Stimulated activated CD4-positive, alpha-beta T cell treated with anti-CD3 and anti-CD28 coated beads, Interleukin-4, amount 100 ng/mL, for 24 hours (primary cell): ENCODE measurements at places on chromosomes 7 and 10.

- DNase-seq: no peak
These were observed 572.4 kb downstream of the GLRX3 start for GRCh38 chr10:130708465-130709070.

DNA sequence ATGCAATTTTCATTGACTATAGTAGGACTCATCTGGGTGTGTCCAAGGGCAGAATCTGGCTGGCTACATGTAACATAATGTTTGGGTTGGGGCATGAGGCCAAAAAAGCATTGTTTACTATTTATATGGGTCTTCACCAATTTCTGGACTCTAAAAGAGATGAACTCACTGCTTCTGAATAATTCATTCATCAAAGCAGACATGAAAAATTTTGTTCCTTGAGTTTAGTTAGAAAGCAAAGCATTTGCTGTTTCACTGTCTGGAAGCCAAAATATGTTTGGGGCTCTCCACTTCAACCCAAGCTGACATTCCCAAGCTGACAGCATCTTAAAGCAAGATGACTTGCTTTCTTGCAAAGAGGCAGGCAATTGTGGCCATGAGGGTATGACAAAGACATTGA is 670.6 kb downstream of the SUGCT start:
- no peak for DNase-seq

- DNase-seq: no peak
These were observed 130.3 kb upstream of the MINDY3 start for GRCh38 chr10:15990535-15991129.

DNA sequence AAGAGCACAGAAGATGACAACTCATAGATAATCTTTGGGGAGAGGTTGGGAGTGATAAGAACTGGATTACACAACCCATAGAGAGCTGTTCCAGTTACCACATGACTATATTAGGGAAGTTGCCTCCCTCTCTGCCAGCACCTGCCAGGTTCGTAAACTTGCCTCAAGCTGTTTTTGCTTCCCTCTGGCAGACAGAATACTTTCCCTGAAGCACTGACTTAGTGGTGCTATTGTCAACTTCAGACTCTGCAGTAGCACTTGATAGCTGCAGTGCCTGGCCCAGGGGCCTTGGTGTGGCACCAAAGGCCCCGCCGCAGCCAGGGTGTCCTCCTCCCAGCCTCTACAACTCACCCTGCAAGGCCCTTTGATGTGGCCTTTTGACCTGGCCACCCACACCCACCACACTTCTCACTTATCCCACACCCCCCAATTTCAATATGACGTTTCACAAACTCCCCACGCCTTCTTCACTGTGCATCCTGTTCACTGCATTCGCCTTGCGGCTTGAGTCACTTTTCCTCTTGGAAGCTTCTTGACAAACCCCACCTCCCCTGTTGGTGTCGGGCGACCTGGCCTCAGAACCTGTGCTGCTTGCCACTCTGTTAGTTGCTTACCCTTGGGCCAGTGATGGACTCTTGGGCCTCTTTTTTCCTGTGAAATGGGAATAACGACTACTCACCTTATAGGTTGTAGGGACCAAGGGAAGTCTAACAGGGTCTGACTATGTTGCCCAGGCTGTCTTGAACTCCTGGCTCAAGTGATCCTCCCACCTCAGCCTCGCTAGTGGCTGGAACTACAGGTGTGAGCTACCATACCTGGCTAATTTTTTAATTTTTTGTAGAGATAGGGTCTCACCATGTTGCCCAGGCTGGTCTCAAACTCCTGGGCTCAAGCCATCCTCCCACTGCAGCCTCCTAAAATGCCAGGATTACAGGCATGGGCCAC is 50.2 kb upstream of the PODXL start:
- peak; percentile 4 for DNase-seq

DNA sequence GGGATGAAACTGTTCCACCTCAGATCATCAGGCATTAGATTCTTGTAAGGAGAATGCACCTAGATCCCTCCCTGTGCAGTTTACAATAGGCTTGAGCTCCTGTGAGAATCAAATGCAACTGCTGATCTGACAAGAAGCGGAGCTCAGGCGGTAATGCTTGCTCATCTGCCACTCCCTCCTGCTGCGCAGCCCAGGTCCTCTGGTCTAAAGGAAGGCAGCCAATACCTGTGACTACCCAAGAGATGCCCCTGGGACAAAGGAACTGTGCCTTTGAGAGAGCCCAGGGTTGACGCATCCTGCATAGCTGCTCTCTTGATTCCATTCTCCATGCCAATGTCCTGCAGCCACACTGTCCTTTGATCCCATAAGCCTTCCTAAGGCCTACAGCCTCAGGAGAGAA is 73.1 kb downstream of the ADCYAP1R1 start:
- no peak for DNase-seq

GRCh38 chr10:44389150-44389549 is 4.3 kb upstream of the CXCL12 start:
- DNase-seq: no peak

GRCh38 chr10:120644556-120645410 is 187.8 kb downstream of the PLPP4 start:
- DNase-seq: no peak

DNA sequence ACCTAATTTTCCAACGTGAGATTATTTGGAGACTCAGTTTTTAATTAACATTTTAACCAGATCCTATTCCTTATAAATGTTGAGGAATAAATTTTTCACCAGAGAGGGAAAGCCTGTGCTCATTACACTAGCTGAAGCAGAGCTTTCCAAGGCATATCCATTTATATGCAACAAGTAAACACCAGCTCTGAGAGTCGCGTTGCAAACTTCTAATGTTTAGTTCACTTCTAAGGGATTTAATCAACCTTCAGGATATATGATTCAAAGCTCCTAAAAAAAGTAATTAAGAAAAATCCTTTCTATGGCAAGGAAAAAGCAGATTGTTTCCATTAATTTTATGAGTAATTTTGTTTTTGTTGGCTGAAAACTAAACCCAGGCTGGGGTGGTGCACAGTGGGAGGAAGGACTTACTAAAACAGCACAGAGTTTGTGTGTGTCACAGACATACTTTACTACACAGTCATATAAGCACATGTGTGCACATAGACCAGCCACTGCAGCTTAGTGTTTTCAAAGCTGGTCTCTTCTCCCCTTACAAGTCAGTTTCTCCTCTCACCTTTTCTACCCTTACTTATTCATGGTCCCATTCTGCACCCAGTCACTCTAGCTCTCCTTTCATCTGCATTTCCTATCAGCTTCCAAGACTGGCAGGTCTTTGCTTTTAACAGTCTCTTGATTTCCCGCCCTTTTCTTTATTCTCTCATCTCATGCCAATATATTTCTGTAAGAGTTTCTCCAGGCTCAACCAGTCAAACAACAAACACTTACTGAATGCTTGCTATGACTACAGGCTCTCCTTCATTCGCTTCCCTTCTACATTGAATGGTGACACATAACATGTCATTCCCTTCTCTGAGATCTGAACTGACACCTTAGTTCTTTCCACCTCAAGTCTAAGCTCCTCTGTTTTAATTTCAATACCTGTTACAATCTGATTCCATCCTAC is 81.1 kb upstream of the FZD1 start:
- no peak for DNase-seq

- peak; percentile 23 for DNase-seq
These were observed 166.4 kb downstream of the C7orf25 start for GRCh38 chr7:42745357-42746059.

- no peak for DNase-seq
These were observed 365.7 kb downstream of the GPR37 start for GRCh38 chr7:124399941-124400340.

- no peak for DNase-seq
These were observed 1.0 kb upstream of the PLAC9 start for GRCh38 chr10:80131499-80131901.

DNA sequence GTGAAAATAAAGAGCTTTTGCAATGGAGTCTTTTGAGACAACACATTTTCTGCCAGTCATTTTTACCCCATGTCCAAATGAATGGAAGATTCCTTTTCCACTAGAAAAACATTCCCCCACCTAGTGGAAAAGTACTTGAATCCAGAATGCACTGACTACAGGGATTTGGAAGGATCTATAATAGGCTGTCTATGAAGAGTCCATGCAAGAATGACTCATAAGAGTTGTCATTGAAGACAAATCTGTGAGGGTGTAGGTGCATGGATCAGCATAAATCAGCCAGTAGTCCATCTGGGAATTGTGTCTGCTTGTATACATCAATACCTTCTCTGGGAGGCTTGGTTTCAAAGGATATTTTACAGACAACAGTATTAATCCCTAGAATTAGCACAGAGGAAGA is 32.5 kb upstream of the TRUB1 start:
- no peak for DNase-seq

DNA sequence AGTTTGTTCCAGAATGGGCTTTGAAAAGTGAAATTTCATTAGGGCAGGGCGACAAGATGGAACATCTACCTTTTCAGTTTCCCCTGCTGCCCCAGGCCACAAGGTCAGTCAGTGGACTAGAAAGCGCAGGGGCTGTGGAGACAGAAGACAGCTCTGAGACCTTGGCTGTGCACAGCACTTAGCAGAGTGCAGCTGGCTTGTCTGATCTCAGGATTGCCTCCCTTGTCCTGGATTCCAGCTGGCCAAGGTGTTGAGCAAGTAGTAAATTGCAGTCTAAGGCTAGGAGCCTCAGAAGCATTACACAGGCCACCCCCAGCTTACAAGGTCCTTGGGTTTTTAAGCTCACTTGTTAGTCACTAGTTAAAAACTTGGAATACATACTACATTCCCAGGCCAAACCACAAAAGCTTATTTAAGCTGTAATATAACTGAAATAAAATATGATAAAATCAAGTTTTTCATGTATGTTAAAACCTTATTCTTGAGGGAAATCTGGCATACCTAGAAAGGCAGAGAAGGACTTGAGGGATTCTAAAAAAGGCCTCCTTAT is 67.3 kb upstream of the NPY start:
- DNase-seq: no peak

DNA sequence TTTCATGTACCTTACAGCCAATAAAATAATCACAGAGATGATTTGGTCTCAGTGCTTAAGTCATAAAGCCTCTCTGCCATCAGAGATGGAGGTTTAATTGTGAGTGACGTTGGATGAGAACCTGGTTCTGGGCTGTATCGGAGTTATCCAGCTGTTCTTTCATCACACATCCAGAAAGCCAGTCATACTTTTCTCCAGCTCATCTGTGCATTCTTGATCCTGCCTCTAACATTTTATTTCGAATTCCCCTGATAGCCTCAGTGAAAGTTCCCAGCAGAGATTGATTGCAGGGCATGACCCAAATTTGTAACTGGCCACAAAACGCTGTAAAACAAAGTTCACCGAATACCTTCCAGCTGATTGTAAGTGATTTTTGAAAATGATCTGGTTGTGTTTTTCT is 212.6 kb upstream of the HABP2 start:
- DNase-seq: no peak

DNA sequence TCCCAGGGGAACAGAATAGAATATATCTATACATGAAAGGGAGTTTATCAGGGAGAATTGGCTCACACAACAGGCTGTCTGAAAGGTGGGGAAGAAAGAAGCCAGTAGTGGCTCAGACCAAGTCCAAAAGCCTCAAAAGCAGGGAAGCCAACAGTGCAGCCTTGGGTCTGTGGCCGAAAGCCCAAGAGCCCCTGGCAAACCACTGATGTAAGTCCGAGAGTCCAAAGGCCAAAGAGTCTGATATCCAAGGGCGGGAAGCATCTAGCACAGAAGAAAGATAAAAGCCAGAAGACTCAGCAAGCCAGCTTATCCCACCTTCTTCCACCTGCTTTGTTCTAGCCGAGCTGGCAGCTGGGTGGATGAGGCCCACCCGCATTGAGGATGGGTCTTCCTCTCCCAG is 172.5 kb downstream of the CCDC71L start:
- no peak for DNase-seq

- DNase-seq: no peak
These were observed 136.2 kb upstream of the NRBF2 start for GRCh38 chr10:62996925-62997324.

GRCh38 chr7:492714-493065 is 27.0 kb downstream of the PDGFA start:
- DNase-seq: no peak

- no peak for DNase-seq
These were observed 79.7 kb downstream of the AUTS2 start for GRCh38 chr7:69677881-69678493.

DNA sequence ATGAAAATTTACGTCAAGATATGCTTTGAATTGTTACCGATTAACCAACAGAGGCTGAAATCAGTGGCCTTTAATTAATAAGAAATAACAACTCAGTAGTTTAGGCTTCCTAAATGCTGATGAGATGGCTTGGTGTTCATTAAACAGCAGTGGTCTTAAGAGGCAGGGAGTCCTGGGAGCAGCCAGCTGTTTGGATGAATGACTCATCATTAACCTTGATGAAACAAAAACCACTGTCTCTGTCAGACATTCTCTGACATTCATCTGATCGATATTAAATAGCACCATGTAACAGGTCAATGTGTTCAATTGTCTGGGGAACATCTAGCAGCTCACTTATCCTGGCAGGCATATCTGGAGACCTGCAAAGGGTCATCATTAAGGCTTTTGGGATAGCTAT is 234.2 kb upstream of the LRRN3 start:
- no peak for DNase-seq

- no peak for DNase-seq
These were observed 2.0 kb downstream of the ZSCAN25 start for GRCh38 chr7:99618726-99619125.

DNA sequence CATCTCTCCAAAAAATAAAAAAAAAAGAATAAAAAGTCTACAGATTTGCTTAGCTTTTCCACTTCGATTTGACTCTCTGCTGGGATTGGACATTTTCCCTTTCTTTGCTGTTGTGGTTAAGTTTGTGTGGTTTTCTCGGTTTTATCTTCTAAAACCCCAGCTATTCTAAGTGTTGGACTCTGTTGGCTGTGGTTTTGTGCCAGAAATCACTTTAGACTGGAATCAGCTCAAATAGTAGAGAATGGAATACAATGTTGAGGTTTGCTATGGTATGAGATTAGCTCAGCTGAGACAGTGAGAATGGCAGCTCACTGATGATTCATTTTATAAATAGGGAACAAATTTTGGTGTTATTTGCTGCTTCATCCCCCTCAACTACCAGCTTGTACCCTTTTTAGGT is 116.0 kb downstream of the BUB3 start:
- no peak for DNase-seq

GRCh38 chr10:50740293-50740648 is 535 bp downstream of the ASAH2B start:
- DNase-seq: peak; percentile 43

GRCh38 chr10:50603151-50603850 is 20.5 kb downstream of the SGMS1 start:
- DNase-seq: no peak

DNA sequence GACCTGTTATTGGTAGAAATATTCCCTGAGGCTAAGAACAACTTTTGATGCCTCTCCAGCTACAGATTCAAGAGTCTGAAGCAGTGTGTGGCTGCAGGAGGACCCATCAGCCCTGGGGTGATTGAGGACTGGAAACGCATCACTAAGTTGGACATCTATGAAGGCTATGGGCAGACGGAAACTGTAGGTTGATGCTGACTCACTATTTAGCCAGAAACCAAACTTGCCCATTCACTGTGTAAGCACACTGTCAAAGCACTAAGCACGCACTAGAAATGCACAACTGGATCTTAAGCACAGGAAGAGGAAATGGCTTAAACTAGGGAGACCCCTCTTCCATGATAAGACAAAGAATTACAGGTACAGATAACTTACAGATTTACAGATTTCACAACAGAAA is 20.8 kb downstream of the ACSM6 start:
- no peak for DNase-seq
